ENCODE measurements at places on chromosomes 1 and 21.

GRCh38 chr1:201360486-201360885, 17.0 kb downstream of the TNNT2 start:
- DNase-seq: no peak

DNA sequence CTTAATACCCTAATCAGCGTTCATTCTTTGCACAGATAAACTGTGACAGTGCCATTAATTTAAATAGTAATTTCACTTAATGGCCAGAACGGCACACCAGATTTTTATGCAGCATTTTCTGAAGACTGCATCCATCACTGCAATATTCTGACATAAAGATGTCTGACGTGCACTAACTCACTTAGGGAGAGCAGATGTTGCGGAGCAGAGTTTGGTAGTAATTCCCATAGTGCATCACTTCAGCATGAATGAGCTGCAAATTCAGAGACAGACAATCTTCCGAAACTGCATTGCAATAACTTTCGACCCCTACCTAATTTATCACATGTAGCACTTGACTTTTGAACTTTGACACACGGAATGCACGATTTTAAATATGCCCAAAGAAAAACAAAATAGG, 225.3 kb downstream of the KCTD3 start:
- no peak for DNase-seq

DNA sequence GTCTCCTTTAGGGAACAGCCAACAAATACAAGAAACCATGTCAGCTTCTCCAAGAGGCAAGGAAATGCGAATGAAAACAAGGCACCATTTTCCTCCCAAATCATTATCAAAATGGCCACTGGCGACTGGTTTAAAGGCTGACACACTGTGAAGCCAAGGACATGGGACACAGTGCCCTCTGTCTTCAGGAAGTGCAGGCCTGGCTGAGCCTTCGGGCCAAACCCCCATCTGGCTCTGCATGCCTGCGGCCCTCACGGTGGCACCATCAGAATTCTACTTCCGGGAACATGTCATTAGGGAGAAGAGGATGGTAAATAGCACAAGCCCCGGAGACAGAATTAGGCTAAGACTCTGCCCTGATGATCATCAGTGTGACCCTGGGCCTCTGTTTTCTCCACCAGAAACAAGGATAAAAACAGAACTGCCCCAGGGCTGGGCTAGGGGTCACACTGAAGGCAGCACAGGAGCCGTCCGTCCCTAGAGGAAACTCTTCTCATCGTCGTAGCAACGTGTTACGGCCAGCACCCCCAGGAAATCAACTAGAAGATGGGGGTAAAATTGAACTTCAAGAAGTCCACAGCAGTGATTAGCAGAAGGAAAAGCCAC, 103.5 kb downstream of the NPHP4 start:
- no peak for DNase-seq

DNA sequence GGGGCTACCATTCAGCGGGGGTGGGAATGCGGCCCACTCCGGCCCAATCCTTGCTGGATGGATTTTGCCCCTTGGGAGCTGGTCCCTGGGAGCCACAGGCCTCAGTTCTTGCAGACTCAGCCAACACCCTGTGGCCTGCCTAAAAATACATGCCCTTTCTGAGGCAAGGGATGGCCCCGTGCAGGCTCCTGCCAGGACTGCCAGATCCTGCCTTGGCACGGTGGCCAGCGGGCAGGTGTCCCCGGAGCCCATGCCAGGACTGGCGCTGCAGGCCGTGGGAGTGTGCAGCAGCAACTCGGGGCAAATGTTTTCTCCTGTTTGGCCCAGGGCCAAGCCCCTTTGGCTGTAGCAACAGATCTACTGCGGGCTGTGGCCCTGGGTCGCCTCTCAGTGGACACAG, 1.6 kb upstream of the PANK4 start:
- no peak for DNase-seq

GRCh38 chr1:180150982-180151381, 3.7 kb upstream of the QSOX1 start:
- no peak for DNase-seq

GRCh38 chr1:229091721-229092136, 179.2 kb upstream of the RAB4A start:
- DNase-seq: no peak

- no peak for DNase-seq
Observed at GRCh38 chr1:31166462-31166861, 73.2 kb downstream of the NKAIN1 start.

- DNase-seq: no peak
Observed at GRCh38 chr1:213369465-213369864, 318.4 kb downstream of the RPS6KC1 start.

DNA sequence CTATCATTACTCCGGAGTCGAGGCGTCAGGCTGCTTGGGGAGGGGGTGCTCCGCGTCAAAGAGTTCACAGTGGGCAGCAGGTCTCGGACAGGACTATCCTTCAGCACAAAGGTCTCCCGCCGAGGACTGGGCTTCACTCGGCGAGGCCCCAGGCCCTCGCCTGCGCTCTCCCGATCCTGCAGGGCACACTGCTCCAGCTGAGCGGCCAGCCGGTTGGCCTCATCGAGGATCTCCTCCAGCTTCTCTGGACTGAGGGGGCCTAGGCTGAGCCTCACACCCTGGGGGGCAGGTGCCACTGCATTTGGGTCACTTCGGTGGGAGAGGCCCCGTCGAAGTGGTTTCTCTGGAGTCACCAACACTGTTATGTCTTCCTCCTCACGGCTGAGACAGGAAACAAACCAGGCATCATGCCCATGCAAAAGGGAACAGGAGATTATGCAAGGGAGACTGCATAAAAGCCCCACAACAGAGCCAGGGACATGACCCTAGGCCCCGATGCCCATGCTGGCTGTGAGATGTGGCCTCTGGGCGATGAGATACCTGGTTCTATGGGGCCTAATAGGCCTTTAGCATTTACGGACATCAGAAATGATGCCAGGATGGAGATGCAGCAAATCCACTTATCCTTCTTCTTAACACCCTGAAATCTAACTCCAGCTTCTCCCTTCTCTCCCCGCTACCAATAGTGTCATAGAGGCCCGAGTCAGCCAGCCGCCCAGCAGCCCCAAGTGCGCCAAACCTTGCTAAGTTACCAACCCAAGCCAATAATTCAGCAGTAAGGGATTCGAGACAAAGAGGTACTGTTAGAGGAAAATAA, 1.1 kb downstream of the PSRC1 start:
- no peak for DNase-seq

- DNase-seq: no peak
Observed at GRCh38 chr1:17162941-17163340, 42.0 kb upstream of the PADI1 start.

DNA sequence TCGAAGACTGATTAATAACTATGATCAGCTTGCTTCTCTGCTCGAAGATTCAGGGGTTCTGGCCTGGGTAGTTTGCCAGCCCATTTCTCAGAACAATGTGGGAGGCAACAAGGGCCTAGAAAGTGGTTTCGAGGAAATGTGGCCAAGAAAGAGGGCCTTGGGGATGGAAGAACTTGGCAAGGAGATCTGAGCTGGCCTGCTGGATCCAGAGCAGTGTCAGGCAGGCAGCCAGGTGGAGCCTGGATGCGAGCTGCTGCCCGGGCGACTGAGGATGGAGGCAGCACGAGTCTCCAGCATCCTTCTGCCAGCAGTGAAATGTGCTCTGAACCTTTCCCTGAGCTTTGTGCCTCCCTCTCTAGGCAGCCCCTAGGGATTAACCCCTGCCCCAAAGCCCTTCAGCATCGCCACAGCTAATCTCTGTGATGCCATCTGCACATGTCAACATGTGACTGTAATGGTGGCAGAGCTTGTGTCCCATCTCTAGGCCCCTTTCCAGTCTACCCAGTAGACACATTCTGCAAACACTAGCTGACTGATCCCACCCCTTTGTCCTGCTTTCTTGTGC, 61.0 kb upstream of the NEK2 start:
- no peak for DNase-seq

Measured in stimulated activated CD8-positive, alpha-beta memory T cell treated with anti-CD3 and anti-CD28 coated beads, Interleukin-2, amount 100 ng/mL, for 1 hour (primary cell).